Activated T-helper 2 cell treated with anti-CD3 and anti-CD28 coated beads, Interferon-gamma antibody, Interleukin-2, Interleukin-4, amounts not matched to agents 10 μg/mL and 5 μg/mL and 100 μg/mL, durations not matched to agents 14 hours and 24 hours and 36 hours (primary cell): ENCODE measurements at places on chromosomes 12 and 14. TPM values are rescaled to one million over a fixed set of nuclear protein-coding genes. Genes with fewer than 3 reads are reported as not detected.

TMPRSS12 gene
- total RNA-seq, result not detected in 2 replicates

CEBPE gene
- total RNA-seq, result not detected in 2 replicates

GRCh38 chr12:66062290-66062625, 68.3 kb downstream of the LLPH start:
- no peak for DNase-seq

- DNase-seq, result no peak
These were observed 63.4 kb upstream of the IGF1 start for GRCh38 chr12:102543494-102544485.

DNA sequence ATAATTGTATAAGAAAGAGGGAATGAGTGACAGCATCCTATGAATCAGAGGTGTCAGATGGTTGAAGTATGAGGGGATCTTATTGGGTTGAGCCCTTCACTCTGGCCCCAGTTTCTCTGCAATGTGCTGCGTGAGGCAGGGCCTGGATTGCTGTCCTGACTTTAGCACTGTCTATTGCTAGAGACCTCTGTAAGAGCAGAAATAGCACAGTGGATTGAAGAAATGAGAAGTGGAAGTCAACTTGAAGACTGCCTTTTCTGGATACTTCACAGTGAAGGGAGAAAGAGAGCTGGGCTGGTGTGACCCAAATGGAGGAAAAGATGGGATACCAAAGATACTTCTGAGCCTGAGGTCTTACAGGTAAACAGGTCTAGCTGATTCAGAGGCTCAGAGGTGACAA, 5.8 kb downstream of the ASCL4 start:
- DNase-seq, result no peak
